ENCODE measurements at places on chromosomes 7 and 10.

DNA sequence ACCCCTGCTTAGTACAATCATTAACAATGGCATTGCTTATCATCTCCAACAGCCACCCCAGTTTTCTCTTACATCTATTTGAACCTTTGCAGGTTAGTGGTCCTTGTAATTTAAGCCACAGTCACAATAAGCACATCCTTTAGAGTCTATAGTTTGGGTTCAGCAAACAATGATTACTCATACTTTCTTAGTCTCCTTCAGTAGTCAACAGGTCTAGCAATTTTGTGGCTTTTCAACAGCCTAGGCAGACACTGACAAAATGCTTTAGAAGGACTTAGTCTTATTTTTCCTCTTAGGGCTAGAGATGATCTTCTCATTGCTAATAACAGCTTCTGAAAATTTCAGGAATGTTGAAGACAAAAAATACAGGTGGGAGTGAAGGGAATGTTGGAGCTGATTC, 32.3 kb upstream of the FAM204A start:
- DNase-seq = no peak

GRCh38 chr7:1049006-1049741, 4.8 kb downstream of the GPR146 start:
- no peak for DNase-seq

DNA sequence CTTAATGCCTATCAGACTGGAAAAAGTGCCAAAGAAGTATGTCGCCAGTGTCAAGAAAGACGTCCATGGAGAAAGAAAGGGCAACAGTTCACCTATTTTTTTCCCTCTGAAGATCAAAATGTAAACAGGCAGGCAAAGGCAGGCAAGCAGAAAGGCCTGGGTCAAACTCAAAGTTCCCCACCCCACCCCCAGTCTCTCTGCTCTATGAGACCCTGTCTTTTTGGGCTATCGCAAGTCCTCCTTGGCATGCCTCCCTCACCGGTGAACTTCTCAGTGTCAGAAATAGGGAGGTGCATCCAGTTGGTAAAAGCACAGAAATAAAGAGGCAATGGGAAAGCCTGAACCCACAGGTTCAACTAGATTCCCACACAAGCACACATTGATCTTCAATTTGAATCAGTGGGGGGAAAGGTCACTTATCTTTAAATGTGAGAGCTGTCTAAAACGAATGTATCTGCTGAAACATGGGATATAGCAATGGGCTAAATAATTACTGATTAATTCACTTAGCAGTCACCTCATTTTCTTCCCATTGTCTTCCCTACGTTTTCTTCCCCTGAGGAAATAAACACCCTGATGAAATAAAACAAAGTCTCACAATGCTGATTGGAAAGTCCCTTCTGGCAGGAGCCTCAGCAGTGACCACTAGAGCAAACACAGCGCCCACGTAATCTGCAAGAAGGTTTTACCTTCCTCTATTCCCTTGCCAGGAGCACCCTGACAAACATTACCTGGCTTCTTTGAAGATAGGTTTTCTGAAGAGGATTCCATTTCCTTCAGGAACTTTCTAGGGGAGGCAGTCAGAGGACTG, 31.1 kb downstream of the JAZF1 start:
- DNase-seq = no peak

DNA sequence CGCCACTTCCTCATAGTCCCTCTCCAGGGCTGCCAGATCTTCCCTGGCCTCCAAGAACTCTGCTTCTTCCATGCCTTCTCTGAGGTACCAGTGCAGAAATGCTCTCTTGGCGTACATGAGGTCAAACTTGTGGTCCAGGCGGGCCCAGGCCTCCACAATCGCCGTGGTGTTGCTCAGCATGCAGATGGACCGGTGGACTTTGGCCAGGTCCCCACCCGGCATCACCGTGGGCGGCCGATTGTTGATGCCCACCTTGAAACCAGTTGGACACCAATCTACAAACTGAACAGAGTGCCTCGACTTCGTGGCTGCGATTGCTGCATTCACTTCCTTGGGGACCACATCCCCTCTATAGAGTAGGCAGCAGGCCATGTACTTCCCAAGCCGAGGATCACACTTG, 11.1 kb downstream of the TUBAL3 start:
- no peak for DNase-seq

DNA sequence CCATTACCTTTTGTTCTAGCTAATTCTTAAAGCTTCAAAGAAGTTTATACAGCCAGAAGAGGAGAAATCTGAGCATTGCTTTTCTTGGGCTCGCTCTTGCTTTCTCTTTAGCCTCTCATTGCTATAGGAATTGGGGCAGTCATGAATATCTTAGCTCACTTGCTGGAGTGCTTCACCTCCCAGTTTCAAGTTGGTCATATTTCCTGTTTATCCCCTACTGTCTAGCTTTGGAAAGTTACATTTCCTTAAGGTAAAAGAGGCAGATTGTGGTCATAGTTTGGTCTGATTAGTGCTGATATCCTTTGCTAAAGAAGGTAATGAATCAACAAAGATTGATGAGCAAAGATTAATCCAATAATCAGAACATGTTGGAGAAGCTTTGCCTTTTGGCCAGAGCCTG, 77.7 kb upstream of the GLI3 start:
- DNase-seq = no peak

GRCh38 chr10:114767986-114768821, 53.4 kb upstream of the FHIP2A start:
- DNase-seq = no peak

DNA sequence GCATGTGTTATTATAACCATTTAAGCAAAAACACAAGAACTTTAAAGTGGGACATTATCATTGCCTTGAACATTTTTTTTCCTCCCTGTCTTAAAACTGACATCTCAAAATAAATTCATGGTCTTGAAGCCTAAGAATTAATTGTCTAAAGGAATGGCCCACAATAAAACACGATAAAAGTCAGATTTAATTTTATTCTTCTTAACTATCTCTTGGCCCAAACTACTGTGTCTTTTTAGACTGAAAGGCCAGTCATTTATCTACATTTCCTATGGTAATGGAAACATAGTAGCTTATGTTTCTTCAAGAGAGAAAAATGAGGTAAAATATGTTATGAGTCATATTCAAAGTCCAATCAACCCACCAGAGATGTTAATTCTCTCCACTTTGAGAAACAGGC, 24.4 kb upstream of the ETV1 start:
- no peak for DNase-seq

DNA sequence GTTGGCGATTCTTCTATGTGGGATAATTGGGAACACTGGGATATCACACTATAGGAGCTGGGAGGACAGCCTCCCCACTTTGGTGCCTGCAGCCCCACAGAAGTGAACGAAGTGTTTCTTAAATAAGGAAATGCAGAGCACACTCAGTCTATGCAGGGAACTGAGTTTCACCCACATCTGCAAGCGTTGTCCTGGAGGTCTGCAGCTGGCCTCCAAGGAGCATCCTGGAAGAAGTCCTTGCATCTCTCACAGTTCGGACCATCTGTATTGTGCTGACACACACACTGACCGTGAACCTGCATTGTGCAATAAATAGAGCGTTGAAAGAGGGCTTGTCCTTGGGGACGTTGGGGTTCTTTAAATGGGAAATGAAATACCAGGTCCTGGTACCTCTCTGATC, 25.8 kb downstream of the LAMB4 start:
- DNase-seq = no peak

GRCh38 chr7:20581956-20582355, 33.5 kb upstream of the ABCB5 start:
- no peak for DNase-seq

DNA sequence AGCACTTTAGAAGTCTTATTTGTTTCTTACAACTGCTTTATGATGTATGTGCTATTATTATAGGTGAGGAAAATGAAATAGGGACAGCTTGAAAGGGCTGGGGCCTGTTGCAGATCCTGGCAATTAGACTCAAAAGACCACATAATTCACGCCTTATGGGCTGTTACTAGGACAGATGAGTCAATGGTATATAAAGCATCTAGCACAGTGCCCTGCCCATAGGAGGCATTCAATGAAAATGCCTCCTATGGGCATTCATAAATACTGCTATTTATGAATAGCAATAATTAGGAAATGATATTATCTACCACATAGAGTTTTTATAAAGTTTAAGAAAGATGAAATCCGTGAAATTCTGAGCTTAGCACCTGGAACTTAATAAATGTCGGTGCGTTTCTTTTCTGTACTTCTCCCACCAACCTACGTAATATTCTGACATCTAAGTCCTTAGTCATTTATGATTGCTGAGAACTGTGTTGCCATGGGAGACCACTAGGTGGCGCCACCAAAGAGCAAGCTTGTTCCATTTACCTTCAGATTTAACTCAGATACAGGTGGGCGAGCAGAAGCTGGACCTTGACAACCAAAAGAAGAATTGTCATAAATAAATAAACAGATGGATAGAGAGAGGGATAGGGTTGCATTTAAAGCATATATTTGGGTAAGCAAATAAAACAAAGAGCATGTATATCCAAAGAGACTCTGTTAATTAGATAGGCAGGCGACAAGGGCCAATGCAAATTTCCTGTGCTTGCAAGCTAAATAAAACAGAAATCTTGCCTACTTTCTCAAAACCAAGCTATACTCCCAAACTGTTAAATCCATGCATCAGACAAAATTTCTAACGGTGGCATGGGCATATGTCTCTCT, 699.9 kb downstream of the INHBA start:
- DNase-seq = peak; percentile 23

DNA sequence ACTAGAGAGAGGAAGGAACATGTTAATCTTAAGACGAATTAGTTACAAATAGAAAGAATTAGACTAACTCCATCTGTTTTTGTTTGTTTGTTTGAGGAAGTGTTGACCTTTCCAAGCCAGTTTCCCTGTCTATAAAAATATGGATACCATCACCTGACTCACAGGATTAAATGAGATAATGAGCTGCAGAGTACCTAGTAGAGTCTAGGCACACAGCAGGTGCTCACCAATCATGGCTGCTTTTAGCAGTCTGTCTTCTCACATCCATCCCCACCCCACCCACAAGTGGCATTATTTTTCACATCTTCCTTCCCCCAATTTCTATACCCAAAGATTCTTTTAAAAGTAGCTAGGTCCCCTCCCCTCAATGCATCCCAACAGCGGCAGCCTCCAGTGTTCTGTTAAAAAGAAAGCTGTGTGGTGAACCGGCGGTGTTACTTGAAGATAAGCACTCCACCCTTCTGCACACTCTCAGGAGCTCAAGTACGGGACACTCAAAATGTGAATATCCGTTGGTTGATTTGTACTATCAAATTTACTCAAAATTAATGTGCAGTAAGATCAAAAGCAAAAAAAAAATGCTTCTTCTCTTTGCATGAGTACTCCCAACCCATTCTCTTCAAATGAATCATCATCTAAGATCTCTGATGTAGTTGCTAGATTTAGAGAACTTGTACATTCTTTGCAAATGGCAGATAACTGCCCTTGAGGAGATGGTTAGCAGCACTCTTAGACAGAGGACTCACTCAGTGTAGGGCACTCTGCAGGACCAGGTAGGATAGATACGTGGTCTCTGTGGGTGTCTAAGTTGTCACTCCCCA, 145.4 kb upstream of the ASAH2 start:
- DNase-seq = peak; percentile 10

GRCh38 chr10:52633266-52633665, 139.3 kb downstream of the MBL2 start:
- DNase-seq = no peak

- DNase-seq = no peak
Observed at GRCh38 chr7:79453266-79453557, 255 bp downstream of the MAGI2 start.

DNA sequence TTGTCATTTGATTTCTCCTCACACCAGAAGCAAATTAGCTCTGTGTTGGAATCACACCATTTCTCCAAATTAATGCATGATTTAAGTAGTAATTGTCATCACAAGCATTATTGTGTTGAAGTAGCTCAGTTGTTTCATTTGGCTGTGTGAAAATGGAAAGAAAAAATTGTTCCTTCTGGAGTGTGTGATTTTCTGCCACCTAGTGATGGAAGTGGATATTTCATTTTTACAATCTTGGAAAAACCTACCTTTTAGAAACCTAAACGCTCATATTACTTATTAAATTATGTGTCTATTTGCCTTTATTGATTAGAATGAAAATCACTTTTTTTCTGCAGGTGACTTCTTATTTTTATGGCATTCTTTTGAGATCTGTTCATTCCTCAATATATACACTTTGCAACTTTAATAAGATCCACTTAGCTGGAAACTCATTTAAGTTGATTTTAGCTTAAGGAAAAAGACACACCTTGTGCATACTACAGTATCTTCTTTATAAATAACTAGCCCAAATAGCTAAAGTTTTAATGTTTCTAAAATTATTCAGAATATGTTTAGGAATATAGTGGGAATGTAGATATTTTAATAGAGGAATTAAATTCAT, 50.0 kb downstream of the SRI start:
- no peak for DNase-seq

GRCh38 chr7:74294191-74294998, 5.2 kb downstream of the CLIP2 start:
- no peak for DNase-seq

- no peak for DNase-seq
Observed at GRCh38 chr10:48406204-48406603, 99.7 kb downstream of the MAPK8 start.

DNA sequence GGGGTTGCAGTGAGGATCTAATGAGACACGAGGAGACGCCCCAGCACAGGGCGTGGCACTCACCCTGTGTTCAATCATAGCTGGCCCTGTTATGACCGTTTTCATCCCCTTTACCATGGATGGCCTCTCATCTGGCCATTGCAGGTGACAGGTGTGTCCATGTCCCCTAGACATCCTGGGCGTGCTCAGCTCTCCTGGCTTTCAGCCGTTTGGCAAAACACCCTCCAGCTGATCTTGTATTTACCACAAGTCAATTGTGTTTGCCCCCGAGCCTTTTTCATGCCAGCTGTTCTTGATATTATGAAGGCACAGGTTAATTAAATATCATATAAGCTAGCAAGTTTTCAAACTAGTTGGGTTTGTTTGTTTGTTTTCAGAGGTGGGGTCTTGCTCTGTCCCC, 97.1 kb downstream of the CHST15 start:
- DNase-seq = no peak

DNA sequence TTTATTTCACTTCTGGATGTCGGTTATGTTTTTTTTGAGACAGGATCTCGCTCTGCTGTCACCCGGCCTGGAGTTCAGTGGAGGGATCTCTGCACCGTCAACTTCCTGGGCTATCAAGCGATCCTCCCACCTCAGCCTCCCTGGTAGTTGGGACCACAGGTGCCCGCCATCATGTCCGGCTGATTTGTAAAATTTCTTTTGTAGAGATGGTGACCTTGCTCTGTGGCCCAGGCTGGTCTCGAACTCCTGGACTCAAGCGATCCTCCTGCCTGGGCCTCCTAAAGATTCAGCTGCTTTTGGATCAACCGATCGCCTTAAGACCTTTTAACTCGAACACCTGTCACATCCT, 606 bp upstream of the RABGEF1 start:
- no peak for DNase-seq

GRCh38 chr10:86512137-86512536, 9.5 kb downstream of the WAPL start:
- no peak for DNase-seq

- DNase-seq = no peak
Observed at GRCh38 chr7:110522761-110523200, 568.1 kb upstream of the LRRN3 start.

GRCh38 chr7:87217983-87218653, 1.4 kb downstream of the TMEM243 start:
- no peak for DNase-seq

- no peak for DNase-seq
Observed at GRCh38 chr10:103284170-103284569, 7.2 kb downstream of the INA start.
